Muscle of leg (tissue), 16 donors: ENCODE measurements at places on chromosomes 1 and 21.

DNA sequence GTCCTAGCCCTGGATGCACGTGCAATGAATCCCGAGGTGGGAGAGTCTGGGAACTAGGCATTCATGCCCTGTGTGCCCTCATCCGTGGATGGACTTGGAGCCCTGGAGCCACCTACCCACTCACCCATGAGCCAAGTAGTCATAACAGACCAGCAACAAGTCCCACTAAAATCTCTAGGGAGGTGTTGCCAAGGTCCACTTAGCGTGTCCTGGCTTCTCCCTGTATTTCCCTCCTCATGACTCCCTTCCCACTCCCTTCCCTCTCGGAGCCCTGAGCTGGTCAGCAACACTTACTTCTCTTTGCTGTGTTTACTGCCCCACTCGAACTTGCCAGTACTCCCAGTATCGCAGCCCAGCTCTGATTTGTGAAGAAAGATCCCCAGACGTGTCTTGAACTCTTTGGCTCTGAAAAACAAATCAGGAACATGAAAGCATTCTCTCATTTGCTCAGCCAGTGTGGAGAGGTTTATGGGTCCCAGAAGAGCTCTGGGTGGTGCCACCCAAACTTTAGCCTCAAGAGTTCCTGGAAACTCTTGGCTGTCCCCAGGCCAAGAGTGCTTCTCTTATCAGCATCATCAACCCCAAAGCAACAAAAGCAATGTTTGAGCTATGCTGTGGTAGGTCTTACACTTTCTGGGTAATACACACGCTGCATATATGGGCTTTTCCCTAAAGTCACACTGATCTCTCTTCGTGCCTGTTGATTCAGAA is 1.1 kb downstream of the RGS16 start:
- DNase-seq: no peak

DNA sequence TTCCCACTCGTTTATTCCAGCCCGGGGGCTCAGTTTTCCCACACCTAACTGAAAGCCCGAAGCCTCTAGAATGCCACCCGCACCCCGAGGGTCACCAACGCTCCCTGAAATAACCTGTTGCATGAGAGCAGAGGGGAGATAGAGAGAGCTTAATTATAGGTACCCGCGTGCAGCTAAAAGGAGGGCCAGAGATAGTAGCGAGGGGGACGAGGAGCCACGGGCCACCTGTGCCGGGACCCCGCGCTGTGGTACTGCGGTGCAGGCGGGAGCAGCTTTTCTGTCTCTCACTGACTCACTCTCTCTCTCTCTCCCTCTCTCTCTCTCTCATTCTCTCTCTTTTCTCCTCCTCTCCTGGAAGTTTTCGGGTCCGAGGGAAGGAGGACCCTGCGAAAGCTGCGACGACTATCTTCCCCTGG is 716 bp downstream of the OLIG2 start:
- DNase-seq: no peak

DNA sequence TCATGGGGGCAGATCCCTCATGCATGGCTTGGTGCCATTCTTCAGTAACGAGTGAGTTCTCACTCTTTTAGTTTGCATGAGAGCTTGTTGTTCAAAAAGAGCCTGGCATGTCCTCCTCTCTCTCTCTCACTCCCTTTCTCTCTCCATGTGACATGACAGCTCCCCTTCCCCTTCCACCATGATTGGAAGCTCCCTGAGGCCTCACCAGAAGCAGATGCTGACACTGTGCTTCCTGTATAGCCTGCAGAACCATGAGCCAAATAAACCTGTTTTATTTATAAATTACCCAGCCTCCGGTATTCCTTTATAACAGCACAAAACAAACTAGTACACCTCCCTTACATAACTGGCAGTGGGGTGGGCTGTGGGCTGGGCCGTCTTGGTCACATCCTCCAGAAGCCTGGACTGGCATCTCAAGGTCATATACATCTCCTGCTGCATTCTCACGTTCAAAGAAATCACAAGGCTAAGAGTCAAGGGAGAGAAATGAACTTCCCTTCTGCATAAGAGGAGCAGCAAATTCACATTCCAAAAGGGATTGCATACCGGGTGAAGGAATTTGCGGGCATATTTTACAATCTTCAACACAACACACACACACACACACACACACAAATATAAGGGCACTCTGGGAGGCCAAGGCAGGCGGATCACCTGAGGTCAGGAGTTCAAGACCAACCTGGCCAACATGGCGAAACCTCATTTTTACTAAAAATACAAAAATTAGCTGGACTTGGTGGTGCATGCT is 2.3 kb upstream of the CCSAP start:
- no peak for DNase-seq

DNA sequence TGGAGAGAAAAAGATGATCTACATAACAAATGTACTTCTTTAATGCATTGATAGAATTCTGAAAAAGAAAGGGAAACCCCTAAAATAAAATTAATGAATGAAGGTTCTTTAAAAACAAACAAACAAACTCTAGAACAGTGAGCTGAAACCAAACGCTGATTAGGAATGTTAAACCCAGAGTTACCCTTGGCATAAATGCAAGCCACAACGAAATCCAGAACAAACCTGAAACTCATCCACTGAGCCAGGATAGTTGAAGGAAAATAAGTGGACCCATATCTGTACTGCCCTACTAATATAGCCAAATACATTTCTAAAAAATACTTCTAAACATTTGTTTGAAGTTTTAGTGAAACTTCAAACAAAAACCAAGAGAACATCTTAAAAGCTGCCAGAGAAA is 505.3 kb downstream of the TTLL7 start:
- no peak for DNase-seq

DNA sequence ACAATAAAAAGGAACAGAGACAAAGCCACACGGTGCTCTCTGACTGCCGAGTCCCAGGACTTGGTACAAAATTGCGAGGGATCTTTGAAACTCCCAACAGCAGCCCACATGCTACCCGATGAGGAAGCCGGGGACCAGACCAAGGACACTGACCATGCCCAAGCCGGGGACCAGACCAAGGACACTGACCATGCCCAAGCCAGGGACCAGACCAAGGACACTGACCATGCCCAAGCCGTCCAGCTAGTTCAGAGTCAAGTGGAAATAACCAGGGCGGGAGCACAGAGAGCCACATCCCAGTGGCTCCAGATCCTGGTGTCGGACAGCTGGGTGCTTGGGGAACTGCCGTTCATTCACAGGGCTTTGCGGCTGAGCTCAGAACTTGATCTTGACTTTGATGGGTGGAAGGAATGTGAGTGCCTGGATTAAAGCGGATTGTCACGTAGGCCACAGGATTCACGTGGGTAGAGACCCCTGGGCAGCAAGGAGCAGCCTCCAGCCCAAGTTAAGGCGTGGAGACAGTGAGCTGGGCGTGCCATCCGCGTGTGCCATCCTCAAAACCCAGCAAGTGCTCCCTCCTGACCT is 16.5 kb upstream of the TRAPPC10 start:
- no peak for DNase-seq

- DNase-seq: no peak
These were observed 3.1 kb upstream of the S100A8 start for GRCh38 chr1:153393926-153394325.

DNA sequence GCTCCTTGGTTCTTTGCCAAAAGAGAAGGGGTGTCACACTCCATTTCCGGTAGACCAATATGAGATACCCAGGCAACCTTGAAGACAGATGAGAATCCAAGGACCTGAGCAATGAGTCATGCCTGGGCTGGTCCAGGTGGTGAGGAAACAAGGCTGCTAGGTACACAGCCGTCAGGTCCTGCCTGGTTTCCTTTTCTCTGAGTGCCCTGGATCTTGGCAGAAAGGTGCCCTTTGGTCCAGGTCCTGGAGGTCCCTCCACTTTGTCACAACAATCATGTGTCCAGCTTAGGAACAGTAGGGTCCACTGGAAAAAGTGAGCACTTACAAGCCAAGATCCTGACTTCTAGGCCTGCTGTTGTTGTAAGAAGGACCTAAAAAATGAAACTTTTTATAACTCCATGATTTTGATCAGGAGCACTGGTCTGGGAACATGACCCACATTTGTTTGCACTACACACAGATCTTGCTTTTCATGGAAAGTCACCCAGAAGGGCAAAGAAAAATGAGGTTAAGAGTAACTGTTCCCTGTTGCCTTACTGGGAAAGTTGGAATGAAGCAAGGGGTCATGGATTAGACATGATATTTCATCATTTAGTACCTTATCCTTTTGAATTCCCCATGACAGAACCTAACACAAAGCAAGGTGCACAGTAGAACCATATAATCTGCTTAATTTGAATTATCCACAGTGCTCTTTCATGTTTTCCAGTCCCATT is 94.7 kb downstream of the PAPPA2 start:
- no peak for DNase-seq

GRCh38 chr21:36705679-36706481 is 7.0 kb downstream of the SIM2 start:
- DNase-seq: no peak

DNA sequence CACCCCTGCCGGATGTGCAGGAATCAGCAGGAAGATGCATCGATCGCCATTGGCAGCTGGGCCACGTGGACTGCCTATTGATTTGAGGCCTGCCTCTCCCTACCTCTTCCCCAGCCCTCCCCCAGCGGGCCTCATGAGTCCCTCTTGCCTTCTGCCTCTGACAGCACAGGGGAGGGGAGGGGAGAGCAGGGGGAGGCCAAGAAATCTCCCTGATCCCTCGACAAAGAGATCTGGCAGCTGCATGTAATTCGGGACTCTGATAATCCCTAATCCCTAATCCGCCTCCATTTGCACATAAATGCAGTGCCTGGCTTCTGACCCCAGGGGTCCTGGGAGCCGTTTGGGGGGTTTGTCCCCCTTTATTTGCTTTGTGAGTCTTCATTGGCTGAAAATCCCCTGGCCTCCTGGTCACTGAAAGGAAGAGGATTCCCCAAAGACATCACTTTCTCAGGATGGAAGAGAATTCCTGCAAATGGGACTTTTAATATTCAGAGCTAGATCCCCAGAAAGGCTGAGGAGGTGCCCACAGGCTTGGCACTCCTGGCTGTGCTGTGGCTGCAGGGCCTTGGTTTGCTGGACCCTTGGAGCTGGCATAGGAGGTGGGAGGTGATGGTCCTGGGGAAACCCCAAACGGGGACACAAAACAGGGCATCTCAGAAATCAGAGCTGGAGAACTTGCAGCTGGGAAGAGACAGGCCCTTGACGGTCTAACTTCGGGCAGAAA is 239.4 kb upstream of the POU3F1 start:
- DNase-seq: no peak

DNA sequence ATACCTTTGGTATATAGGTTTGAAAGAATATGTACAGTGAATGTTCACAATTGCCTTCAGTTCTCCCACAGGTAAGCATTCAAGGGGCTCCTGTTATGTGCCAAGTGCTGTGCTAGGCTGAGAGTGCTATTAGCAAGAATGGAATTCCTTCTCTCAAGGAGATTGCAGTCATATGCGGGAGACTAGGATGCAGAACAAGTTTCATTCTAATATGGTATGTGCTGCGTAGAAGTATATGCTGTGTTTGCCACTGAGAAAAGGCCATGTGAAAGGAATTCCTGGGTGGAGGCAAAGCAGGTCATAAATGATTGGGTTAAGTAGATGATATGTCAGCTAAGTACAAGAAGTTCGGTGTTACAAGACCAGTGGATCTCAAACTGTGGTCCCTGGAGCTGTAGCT is 303.0 kb downstream of the GPATCH2 start:
- DNase-seq: no peak

- DNase-seq: no peak
These were observed 64.4 kb downstream of the SUSD4 start for GRCh38 chr1:223299553-223299952.

DNA sequence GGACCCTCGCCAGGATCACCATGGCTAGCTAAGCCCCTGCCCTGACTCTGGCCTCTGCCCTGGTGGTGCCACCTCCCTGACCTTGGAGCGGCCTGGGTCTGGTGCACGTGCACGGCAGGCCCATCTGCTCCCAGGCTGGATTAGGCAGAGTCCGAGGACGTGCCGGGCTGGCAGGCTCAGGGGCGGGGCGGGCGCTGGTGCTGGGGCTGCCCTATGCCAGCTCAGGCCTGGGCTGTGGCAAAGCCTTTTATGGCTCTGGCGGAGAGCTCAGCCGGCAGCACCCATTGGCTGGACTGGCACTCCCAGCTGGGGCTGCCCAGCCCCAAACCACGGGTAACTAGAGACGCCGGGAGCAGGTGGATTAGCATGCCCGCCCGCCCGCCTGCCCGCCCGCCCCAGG is 17.1 kb upstream of the EDN2 start:
- DNase-seq: peak; percentile 86

- no peak for DNase-seq
These were observed 446.8 kb downstream of the USP25 start for GRCh38 chr21:16176570-16176969.

- no peak for DNase-seq
These were observed 193.7 kb upstream of the OLFM3 start for GRCh38 chr1:102190429-102190828.
